ENCODE measurements at places on chromosomes 12 and 14.

GRCh38 chr14:53533384-53533970 is 380.4 kb upstream of the DDHD1 start:
- DNase-seq, result no peak

GRCh38 chr14:92906823-92907222 is 16.1 kb upstream of the CHGA start:
- no peak for DNase-seq

DNA sequence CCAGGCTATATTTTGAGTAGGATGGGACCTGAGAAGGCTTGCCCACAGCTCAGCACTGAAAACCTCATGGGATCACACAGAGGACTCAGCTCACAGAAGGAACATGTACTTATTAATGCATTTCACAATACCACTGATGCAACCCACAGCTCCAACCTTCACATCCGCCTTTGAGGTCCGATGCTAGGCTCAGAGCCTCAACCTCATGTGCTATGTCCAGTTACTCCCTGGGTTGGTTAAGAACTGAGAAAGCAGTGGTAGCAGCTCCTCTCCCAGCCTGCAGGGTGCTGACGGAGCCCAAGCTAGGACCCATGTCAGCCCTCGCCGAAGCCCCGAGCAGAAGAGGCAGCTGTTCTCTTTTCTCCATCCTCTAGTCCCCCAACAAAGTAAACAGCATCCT is 52.9 kb downstream of the SPTB start:
- DNase-seq, result no peak

GRCh38 chr14:35341751-35342488 is 49.7 kb downstream of the PSMA6 start:
- DNase-seq, result peak; percentile 89

DNA sequence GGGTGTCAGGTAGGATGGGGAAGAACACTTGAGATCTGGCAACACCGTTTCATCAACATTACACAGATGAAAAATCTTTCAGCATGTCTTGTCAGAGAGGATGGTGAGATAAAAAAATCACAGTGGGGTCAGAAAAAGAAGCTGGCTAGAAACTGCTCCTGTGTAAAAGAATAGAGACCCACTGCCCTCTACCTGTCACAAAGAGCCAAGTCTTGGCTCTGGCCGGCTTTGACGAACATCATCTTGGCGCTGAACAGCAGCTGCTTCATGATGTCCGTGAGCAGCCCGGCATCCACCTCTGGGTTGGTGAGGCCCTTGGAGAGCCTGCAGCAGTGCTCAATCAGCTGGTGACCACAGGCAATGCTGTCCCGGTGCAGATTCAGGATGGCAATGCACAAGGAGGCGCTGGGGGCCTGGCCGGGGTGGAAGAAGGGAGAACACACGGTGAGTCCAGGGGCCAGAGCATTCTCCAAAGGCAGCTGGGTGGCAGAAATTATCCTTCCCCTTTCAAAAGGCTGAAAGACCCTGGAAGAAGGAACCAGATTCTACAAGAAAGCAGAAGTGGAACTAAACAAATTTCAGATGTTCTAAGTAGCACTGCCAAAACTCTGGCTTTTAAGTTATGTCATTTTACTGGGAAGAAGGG is 50.2 kb downstream of the ZFYVE26 start:
- DNase-seq, result no peak

- no peak for DNase-seq
Observed at GRCh38 chr12:26643532-26644315, 189.3 kb downstream of the ITPR2 start.

GRCh38 chr14:51367600-51367931 is 127.5 kb downstream of the TMX1 start:
- no peak for DNase-seq

DNA sequence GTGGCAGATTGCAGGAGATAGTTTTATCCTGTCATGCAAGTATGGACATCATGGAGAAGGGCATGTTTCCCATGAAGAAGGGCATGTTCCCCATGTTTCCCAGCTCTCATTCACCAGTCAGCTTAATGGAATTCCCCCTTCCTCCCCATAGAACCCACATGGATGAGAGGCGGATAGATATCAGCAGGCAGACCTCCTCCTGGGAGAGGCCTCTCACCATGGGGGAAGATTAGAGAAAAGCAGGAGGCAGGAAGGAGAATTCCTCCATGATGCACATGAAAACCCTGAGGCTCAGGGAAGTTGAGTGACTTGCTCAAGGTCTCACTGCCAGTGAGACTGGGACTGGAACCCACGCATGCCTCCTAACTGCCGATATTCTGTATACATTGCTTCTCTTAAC is 92.9 kb upstream of the FOXN3 start:
- peak; percentile 2 for DNase-seq

GRCh38 chr12:53053218-53054111 is 3.6 kb downstream of the TNS2 start:
- DNase-seq, result peak; percentile 48

GRCh38 chr14:51472881-51473280 is 178.8 kb upstream of the FRMD6 start:
- DNase-seq, result no peak

GRCh38 chr12:76848132-76848531 is 30.7 kb downstream of the CSRP2 start:
- DNase-seq, result no peak

DNA sequence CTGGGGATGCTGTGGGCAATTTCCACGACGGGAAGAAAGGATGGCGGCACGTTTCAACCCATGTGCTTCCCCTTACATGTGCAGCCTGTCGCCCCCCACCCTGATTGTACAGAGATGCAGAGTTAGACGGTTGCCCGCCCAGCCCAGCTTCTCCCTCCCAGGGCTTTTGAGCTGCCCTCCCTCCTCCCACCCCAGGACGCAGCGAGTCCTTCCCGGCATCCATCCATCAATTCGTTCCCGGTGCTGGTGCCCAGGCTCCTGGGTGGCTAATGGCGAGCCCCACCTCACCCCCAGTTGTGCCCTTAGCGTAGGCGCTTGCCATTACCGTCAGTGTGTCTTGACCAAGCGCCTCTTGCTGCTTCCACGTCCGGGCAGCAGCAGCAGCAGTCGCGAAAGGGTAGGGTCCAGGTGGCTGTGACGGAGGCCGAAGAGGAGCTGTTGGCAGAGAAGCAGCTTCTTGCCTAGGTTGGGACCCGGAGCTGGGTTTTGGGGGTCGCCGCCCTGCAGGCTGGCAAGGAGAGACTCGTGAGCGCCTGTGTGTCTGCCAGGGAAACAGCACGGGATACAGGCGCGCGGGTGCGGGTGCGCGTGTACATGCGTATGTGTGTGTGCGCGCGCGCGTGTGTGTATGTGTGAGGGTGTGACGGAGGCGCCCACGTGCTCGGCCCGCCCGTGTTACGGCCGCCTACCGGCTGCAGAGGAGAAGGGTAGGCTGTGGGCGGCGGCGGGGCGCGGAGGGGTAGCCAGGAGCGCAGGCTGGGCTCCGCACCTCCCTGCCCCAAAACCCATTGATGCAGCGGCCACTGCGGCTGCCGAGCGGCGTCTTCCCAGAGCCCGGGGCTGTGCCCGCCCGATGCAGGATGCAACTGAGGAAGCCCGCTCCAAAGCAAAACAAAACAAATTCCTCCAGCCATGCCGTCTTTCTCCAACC is at the start of gene SLC6A15:
Gene SLC6A15 (minus strand): TSS at position 602 of the 931 bp plus-strand sequence. CDS start 20,679 bp downstream, outside the sequence.
- peak; percentile 94 for DNase-seq

DNA sequence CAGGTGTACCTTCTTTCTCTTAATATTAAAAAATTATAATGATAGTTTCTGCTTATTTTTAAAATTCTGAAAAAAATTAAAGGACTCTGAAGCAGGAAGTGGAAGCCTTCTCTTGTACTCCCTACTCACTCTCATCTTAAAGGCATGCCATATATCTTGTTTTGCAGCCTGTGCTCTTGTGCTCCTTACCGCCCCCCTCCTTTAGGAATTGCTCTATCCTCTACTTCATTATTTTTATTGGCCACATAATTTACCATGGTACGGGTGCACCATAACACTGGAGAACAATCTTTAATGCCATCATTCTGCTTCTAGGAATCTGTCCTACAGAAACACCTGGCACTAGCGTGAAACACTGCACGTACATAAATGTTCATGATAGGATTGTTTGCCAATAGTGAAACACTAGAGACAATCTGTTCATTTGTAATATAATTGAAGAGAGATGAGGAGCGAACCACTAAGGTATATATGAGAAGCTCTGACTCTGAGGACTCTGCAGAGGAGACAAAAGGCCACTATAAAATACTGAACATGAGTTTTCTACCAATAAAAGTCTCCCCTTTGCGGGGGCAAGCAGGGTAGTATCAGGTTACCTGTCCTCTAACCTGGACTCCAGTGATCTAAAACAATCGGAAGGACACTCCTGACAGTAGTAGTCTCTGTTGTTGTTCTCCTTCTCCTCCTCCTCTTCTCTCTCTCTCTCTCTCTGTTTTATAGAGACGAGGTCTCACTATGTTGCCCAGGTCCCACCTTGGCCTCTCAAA is 6.3 kb upstream of the NYNRIN start:
- DNase-seq, result peak; percentile 53

- no peak for DNase-seq
Observed at GRCh38 chr12:128976120-128976738, 123.0 kb downstream of the GLT1D1 start.

DNA sequence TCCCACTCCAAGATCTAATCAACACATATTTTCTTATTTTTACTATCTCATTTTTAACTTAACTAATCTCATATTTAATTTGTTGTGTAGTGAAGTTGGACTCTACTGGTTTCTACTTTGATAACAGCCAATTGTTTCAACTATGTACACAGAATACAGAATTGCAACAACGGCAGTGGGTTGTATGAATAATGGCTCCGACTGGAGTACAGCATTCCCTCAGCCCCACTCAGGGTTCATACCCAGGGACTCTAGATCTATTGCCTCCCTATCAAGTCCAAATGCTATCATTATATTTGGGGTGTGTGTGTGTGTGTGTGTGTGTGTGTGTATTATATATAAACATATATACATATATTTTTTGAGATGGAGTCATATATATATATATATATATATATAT is 52.3 kb downstream of the PAWR start:
- no peak for DNase-seq

DNA sequence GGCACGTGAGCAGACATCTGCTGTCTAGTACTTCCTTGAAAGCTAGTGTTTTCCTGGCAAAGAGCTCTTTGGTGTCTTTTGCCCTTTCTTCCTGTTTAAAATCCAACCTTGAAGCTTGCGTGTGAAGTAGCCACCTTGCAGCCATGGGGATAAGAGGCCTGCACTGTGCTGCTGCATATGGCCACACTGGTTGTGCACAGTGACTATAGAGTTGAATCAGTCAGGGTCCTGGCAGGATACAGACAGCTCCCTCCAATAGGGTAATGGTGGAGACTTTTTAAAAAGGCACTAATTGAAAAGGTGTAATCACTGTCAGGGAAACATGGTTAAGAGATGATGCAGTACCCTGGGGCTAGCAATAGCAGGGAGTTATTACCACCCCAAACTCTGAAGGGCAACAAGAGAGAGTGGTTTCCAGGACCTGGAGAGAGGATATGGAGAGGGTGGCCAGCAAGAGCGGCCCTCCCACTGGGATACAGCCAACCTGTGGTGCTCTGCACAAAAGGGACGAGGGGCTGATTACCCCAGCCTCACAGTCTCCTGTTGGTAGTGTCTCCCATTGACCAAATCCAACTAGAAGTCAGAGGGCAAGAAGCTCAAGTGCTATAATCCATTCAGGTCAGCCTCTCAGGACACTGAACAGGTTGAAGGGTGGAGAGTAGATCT is 4.8 kb upstream of the GLT8D2 start:
- DNase-seq, result no peak

DNA sequence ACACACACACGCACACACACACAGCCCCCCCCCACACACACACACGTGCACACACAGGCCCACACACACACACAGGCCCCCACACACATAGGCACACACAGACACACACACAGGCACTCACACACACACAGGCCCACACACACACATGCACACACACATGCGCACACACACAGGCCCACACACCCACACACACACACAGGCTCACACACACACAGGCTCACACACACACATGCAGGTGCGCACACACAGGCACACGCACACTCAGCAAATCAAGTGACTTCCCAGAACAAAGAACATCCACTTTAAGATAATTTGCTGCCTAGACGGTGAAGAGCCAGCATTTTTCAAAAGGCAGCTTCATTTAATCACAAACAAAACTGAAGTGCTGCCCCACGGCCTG is 78.5 kb upstream of the FBRSL1 start:
- DNase-seq, result peak; percentile 19

DNA sequence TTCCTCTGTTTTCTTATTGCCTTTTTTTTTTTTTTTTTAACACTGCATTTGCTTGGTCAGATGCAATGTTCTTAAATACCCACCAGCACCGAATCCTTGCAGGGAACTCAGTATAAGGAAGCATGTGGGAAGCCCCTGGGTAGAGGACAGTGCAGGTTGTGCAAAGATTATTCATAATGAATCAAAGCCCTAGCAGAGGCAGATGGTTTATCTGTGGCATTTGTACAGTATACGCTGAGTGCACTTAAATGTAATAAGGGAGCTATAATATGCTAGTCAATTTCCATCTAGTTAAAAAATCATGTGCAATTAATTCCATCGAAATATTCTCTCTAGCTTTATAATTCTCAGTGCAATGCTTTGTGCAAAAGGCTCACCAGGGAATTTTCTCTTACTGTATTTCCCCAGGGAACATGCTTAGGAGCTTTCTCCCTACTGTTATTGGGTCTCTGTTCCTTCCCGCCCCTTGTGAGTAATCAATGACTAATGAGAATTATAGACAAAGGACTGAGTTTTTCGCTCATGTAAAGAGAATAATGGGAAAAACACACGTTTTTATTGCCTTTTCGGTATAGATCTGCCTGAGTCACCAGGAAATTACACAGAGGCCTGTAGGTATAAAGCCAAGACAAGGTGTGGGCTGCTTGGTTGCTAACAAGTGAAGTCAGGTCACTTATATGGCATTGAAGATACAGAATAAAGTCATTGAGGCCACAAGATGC is 1214.3 kb upstream of the TMEM132C start:
- no peak for DNase-seq

DNA sequence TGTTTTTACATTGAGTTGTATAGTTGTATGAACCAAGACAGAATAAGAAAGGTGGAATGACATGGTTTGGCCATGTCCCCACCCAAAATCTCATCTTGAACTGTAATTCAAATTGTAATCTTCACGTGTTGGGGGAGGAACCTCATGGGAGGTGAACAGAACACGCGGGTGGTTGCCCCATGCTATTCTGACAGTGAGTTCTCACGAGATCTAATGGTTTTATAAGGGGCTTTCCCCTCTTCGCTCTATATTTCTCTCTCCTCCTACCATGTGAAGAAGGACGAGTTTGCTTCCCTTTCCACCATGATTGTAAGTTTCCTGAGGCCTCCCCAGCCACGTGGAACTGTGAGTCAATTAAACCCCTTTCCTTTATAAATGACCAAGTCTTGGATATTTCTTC is 25.3 kb downstream of the DDHD1 start:
- no peak for DNase-seq

GRCh38 chr12:4133636-4134447 is 139.7 kb upstream of the CCND2 start:
- DNase-seq, result no peak

DNA sequence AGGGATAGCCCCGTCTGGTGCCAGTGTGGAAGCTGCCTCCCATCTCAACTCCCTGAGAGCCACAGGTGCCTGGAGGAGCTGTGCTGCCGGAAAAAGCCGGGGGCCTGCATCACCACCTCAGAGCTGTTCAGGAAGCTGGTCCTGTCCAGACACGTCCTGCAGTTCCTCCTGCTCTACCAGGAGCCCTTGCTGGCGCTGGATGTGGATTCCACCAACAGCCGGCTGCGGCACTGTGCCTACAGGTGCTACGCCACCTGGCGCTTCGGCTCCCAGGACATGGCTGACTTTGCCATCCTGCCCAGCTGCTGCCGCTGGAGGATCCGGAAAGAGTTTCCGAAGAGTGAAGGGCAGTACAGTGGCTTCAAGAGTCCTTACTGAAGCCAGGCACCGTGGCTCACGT is 25.5 kb upstream of the P2RX4 start:
- DNase-seq, result no peak
